Choroid plexus epithelial cell (primary cell): ENCODE measurements at places on chromosomes 1 and 21.
A peak's percentile ranks its signal among the peaks of the same experiment; 100 is the strongest.

- DNase-seq: peak; percentile 73
These were observed 240.1 kb downstream of the DISC1 start for GRCh38 chr1:231866392-231867331.

GRCh38 chr1:223742856-223743517 is 30.6 kb downstream of the CAPN2 start:
- DNase-seq: no peak

GRCh38 chr1:221845650-221846371 is 103.9 kb upstream of the DUSP10 start:
- peak; percentile 85 for DNase-seq

DNA sequence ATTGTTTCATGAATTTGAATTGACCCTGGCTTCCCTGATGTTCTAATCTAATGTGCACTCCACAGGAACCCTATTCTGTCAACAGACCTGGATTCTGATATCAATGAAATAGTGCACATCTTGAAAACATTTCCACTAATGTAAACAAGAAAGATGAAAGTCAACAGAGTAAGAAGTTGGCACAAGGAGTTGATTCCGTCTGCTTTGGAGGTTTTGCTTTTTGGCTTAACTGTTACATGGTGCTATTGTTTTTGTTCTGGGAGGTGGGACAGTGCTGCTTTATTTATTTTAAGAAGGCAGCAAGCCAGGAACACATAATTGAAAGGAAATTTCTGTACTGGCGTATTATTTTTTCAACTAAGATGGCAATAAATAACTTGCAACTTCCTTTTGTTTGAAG is 73.3 kb downstream of the LEPR start:
- peak; percentile 37 for DNase-seq

- DNase-seq: no peak
These were observed 12.3 kb downstream of the MACF1 start for GRCh38 chr1:39216771-39217170.

DNA sequence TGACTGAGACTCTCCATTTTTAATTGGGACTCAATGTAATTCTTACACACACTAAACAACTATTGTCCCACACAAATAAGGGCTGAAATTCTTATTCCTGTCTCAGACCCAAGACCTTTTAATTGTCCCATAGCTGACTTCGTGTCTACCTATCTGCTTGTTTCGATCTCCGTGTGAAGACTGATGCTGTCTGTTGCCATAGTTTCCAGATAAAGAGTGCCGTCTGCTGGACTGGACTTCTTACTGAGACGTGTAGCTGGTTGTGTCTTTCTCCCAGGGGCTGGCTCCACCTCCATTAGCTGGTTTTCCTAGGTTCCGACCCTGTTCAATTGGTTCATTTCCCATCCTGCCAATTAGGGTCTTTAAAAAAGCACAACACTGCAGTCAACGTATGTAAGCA is 235.3 kb upstream of the PLXNA2 start:
- DNase-seq: no peak

DNA sequence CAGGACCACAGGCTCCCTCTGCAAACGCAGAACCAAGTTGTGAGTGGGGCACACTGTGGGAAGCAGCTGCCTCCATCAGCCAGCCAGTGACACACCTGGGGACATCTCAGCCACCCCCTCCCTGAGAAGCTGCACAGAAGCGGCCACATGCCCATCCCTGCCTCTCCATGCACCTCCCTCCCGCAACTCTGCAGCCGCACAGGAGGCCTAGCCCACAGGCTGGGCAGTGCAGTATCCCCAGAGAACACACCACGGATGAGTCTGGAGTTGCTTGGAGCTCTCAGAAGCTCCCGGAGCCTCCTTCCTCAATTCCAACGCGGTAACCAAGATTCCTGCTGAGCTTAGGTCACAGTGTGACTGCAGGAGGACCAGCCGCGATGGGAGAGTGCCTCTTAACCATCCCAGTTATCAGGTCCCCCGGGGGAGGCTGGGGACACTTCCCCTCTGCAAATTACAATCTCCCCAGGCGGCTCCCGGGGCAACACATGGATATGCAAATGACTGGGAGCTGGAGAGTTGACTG is 1.2 kb upstream of the WNT3A start:
- DNase-seq: no peak

DNA sequence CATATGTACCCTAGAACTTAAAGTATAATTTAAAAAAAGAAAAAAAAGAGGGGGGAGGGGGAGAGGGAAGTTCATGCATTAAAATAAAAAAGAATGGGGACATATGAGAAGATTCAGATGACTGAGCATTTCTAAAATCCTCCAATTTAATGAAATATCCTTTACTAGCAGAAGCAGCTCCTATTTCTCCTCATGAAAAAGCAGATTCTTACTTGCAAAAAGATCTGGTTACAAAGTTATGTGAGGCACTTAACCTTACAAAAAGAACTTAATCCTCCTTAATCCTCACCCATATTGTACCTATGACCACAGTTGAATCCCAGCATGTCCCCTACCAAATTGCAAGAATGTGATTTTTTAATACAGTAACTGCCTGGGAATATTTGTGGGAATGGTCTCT is 298.5 kb downstream of the SRGAP2C start:
- DNase-seq: no peak

- DNase-seq: no peak
These were observed 12.7 kb upstream of the RWDD3 start for GRCh38 chr1:95221306-95221705.

GRCh38 chr1:200979574-200980451 is 43.7 kb downstream of the KIF21B start:
- peak; percentile 36 for DNase-seq

DNA sequence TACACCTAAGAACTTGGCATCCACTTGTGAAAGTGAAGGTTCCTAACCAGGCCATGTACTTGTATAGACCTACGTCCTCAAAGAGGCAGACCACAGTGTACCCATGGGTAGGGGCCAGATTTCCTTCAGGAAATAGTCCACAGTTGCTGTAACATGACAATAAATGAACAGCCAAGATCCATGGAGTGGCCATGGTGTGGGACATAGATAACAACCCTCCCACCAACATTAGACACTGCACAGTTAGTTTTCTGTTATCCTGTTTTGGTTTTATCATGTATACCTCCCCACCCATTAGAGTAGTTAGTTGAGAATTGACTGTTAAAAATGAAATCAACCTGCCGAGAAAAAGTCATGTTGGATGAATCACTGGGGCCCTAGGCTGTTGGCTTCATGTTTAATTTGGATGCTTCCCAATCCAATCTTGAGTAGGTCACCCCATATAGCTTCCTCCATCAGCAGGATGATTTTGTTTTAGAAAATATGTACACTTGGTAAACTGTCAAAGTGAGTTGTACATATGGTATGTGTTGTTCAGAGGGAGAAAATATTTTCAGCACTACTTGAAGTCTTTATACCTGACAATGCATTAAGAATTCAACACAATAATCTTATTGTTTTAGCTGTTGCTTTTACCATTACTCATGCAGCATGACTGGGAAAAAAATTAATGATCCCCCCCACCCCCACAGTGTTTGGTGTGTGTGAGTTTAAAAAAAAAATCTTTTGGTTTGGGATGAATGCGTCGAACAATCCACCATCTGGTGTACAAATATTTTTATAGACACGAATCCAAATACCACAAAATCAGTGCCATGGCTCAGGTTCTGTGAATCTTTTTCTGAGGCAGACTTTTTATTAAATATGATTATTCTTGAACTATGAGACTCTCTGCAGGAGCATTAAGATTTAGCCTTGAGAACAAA is 88.3 kb upstream of the ARHGAP29 start:
- DNase-seq: peak; percentile 99

- no peak for DNase-seq
These were observed 44.9 kb upstream of the PCBP3 start for GRCh38 chr21:45598666-45599065.

DNA sequence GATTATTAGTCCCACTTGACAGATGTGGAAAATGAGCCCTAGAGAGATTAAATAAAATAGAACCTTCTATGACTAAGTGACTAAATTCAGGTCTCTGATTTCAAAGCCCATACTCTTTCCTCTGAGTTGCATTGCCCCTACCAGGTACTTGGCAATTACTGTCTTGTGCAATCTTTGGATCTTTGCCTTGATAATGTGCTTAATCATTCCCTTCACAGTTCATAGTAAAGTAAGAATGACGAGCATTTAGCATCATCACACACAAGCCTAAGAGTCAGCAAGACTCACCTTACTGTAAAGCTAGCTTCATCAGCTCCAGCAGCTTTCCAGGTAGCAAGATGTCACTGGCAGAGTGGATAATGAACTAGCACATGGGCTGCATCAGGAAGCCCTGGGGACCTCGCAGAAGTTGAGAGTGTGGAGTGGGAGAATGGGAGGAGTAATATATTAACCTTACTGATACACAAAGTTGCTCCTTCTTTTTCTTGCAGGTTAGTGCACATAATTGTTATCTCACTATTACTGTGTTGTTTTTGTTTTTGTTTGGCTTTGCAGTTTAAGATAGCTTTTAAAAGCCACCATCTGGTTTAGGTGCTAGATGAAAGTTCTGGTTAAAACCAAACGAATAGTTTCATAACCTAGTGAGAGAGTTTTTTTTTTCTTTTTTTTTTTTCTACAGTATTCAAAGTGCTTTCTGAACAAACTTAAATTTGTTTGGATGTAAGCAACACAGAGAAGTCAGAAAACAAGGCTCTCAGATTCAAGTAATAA is 71.8 kb downstream of the PBX1 start:
- DNase-seq: no peak

GRCh38 chr1:173285048-173285447 is 77.9 kb upstream of the TNFSF4 start:
- no peak for DNase-seq

GRCh38 chr1:219144658-219145315 is 28.9 kb upstream of the LYPLAL1 start:
- DNase-seq: no peak

GRCh38 chr1:161177112-161177935 is at the start of gene B4GALT3:
Gene B4GALT3, minus strand, starts transcription at chr1:161177507. Its CDS starts 1,447 bp downstream, at chr1:161176060.
- DNase-seq: peak; percentile 86

DNA sequence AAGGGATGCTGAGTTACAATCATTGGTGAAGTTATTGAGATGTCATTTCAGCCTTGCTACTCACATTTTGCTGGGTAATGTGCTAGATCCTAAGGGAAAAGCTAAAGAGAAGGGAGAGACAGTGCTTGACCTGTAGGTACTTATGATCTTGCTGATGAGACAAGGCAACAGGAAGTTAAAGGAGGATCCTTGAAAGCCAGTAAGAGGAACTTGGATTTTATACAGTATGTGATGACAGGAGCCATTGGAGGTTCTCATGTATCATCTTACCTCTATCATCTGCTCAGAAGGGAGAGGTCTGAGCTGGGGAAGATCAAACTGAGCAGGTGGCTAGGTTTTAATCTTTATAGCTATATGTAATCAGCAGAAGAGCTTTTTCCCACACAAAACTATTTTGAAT is 6.3 kb downstream of the APOBEC4 start:
- DNase-seq: no peak
